ENCODE measurements at places on chromosomes 6 and 20.

DNA sequence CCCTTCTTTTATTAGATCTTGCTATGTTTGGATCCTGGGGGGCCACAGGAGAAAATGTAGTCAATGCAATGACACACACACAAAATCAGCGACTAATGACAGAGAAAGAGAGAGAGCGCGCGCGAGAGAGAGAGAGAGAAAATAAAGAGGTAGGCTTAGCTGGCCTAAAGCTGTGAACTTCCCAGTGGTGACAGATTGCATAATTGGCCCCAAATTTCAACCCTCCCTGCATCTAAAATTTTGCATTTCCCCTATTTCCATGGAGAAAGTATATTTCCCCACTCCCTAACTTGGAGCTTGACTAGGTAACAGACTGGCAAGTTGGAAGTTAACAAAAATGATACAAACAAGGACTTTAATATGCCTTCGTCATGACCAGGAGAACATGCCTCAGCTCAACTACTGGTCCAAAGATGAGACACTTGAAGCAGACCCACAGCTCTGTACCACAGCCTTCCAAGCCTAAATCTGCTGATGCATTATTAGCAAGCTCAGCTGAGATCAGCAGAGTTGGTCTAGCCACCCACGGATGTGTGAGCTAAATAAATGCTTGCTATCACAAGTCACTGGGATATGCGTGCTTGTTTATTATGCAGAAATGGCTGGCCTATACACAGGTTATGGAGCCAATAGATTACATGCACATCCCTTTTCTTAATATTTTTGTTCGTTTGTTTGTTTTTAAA, 118.1 kb upstream of the PRDM1 start:
- DNase-seq = no peak

DNA sequence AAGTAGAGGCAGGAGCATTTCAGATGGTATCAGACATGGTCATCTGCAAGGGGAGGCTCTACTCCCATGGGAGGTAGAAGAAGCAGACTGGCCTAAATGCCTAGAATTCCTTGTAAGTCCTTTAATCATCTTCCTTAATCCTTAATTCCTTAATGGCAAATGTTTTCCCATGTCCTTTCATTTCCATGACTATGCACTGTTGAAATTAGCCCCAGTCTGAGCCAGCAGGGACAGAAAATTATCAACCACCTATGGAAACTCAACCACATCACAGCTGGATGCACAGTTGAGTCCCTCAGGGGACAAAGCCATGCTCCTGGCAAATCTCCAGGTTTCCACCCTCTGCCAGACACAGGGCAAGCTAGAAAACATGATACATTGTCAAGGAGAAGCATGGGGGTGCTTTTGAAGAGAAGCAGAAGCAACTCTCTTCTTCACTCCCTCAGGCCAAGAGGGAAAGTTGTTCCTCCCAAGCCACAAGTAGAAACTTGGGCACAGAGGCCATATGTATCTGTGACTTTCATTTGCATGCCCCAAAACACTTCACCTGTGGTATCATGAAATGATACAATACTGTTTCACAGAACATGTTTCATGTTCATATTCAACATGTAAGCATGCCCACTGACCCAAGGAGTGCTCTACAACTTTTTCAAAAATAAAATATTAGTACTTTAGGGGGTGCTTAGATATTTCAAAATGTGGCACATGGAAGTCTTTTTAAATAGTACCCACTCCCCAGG, 683.6 kb downstream of the KIF16B start:
- DNase-seq = no peak

- DNase-seq = no peak
These were observed 33.2 kb downstream of the MAP7 start for GRCh38 chr6:136517002-136517401.

- DNase-seq = no peak
These were observed 260.3 kb upstream of the MAN1A1 start for GRCh38 chr6:119609865-119610264.

GRCh38 chr6:89951574-89952104, 57.4 kb downstream of the GJA10 start:
- peak; percentile 31 for DNase-seq

GRCh38 chr6:165872811-165873210, 209.8 kb upstream of the PDE10A start:
- DNase-seq = no peak

GRCh38 chr6:125503181-125503580, 201.4 kb upstream of the HDDC2 start:
- no peak for DNase-seq

DNA sequence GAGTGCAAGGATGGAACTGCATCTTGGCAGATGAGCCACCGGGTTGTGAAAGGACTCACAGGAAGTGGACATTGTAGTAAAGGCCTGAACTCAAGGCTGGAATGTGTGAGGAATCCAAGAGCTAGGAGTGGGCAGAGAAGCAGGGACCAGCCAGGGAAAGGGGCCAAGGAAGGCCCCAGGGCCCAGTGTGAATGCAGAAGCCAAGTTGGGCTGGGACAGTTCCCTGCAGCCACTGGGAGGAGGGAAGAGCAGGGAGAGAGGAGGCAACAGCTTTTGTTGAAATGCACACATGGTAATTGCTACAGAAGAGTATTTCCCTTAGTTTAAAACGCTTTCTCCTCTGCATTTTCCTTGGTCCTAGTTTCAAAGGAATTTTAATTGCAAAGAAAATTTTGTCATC, 34.6 kb downstream of the CDH22 start:
- no peak for DNase-seq

GRCh38 chr6:135145063-135145800, 35.9 kb upstream of the MYB start:
- no peak for DNase-seq

- DNase-seq = no peak
These were observed 1.3 kb upstream of the FNDC11 start for GRCh38 chr20:63552481-63553249.

DNA sequence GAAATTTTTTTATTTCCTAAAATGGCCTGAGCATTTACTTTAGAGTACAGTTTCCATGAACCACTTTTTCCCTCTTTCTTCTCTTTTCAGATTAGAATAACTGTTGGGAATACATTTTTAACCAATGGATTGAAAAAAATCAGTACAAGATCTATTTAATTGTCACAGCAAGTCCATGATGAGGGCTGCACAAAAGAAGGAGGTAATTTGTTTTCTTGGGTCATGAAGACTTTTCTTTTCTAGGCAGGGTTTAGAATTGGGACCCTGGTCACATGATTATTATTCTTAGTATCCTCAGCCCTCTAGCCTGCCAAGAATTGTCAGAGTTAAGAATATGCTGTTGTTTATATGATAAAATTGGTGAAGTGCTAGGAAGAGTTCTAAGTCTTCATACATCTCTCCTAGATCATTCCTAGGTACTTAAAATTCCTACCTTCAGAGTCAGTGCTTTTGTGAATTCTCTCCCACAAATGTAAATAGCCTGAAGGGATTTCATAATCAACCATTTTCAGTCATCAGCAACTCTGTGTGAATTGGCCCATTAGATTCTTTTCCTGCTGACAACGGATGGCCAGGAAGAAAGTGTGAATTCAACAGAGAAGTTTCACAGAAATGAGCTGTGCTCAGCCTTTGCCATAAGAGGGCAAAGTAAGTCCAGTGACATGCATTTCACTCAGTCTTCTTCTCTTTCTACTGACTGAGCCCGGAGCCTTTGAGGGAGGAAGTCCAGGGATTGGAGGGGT, 32.4 kb upstream of the TPBG start:
- peak; percentile 34 for DNase-seq

DNA sequence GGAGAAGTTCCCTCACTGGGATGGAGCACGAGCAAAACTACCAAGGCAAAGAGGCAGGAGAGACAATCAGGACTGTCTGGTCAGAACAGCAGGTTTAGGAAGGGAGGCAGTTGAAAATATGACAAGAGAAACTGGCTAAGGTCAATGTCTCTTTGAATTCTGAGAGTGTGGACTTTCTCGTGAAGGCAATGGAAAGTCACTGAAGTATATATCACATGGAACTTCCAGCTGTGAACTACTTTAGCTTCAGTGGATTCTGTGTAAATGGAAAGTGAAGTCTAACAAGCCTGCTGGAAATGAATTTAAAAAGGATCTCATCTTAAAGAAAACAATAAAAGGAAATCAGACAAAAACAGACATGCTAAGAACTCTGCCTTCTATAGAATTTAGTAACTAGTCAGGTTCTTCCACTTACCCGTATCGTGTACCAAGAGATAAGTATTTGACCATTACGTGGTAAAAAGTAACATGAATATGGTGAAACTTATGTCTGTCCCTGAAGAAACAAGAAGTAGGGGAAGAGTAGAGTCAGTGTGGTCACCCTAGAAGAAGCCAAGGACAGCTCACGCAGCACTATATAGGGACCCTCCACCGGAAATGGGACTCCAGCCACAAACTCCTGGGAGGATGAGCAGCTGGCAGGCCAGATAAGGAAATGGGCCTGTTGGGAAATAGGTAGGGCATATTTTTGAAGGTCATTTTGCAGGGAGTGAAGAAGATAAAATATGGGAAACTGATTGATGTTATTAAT, 123.4 kb downstream of the MAP7 start:
- DNase-seq = no peak

DNA sequence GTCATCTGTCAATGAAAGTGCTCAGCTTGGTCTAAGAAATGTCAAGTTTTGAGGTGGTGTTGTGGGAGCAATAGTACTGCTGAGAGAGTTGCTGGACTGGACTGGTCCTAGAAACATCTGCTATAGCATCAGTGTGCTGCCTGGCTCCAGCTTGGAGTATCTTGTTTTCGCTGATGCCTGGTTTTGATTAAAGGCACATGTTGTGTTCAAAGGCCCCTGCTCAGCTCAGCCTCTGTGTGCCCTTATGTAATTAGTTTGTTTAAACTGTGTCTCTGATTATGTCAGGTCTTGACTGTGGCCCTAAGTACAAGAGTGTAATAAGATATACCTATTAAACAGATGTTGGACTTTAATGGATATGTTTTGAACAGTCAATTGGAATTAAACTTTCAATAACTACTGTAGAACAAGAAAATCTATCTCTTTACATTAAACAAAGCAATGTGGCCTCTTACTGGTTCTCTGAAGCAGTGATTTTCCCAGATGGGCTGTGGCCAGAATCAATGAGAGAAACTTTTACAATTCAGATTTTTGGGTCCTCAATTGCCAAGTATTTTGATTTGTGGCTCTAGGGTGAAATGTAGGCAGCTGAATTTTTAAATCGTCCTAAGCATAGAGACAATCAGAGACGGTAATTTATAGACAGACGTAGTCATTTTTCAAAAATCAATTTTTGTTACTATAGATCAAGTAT, 668.2 kb downstream of the DHX35 start:
- DNase-seq = no peak

DNA sequence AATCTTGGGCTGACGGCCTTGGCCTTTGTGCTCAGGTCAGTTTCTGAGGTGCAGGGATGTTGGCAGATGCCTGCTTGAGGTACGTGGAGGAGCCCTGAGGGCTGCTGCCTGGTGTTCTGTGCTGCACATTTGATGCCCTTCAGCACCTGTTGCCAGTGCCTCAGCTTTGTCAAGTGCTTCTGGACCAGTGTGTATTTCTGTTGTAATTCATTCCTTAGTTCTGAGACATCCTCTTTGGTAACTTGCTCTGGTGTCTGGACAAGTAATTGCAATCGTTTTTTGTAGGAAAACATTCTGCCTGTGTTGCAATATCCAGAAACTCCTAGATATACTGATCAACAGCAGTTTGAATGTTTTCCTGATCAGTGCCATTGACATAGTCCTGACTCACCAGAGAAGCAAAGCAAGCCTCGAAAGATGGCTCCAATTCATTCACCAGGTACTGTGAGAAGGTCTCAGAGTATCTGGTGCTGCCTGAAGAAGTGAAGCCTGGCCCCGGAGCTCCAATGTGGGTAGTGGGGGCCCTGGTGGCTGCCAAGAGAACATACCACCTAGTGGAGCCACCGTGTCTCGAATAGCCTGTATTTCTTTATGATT, 26.7 kb downstream of the ZNF337 start:
- DNase-seq = peak; percentile 17

GRCh38 chr6:128412680-128413079, 107.7 kb downstream of the PTPRK start:
- peak; percentile 2 for DNase-seq

GRCh38 chr6:138054982-138055381, 52.2 kb downstream of the PERP start:
- no peak for DNase-seq

- no peak for DNase-seq
These were observed 17.9 kb downstream of the ADAT2 start for GRCh38 chr6:143432588-143432987.

DNA sequence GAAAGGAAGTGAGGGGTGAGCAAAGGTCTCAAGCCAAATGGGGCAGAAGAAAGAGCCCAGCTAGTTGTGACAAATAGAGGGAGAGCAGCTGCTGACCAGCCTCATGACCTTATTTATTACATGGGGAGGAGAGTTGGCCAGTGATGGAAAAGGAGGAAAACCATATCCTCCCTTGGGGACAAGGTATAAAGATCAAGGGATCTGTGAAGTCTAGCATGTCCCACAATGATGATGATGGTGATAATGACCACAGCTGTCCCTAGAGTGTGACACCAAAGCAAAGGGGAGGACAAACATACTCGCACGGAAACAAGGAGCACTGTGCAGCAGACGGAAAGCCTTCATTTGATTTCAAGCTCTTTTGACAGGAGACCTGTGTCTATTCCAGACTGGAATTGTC, 190.4 kb upstream of the MCHR2 start:
- DNase-seq = no peak

DNA sequence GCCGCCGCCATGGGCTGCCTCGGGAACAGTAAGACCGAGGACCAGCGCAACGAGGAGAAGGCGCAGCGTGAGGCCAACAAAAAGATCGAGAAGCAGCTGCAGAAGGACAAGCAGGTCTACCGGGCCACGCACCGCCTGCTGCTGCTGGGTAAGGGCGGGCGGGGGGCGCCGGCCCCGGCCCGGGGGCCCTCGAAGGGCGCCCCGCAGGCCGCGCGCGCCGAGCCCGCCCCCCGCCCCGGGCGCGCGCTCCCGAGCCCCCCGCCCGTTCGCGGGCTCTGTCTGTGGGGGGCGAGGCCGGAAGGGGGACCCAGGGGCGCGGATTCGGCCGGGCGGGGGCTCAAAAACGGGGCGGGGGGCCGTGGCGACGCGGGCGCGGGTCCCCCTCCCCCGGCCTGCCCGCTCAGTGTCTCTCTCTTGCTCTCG, 39.2 kb downstream of the GNAS start:
- peak; percentile 39 for DNase-seq

GRCh38 chr6:46244670-46245069, 73.9 kb upstream of the ENPP5 start:
- DNase-seq = no peak

DNA sequence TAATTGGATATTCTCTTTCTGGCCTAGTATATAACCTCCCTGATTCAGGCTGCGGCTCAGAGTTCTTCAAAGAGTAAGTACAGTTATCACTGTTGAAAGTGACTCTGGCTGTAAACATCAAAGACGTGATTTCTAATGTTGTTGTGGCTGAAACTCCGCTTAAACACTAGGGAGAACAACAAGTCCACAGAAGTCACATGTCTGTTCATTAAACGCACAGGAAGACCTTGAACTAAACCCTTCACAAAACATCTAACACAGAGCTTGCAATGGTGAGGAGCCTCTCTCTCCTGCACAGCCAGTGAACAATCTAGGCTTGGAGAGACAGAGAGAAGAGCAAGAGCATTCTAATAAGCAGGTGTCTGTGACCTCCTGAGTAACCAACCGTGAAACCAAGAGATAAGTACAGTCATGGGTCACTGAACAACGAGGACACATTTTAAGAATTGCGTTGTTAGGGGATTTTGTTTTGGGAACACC, 249.3 kb downstream of the PRKN start:
- DNase-seq = no peak

Measured in MG63 (cell line).